Stimulated activated CD8-positive, alpha-beta memory T cell treated with anti-CD3 and anti-CD28 coated beads, Interleukin-7, amount 100 ng/mL, for 4 hours (primary cell): ENCODE measurements at places on chromosomes 2 and 18.

DNA sequence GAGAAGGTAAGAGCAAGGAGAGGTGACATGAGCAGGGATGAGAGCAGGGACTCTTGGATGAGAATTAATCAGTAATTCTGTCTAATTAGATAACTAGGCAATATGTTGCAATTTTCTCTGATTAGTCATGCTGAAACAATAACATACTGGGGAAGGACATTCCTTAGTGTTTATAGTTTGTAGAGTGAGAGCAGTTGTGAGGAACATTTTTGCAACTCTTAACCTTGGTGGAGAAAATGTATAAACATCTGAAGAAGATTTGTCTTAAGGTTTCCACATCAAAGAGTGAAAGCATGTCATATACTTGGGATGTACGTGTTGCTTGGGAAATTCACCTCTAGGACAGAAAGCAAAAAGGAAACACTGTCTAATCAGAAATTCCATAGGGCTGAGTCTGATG lies 955.4 kb upstream of the FANCL start:
- DNase-seq = no peak

- no peak for DNase-seq
These were observed 946.6 kb downstream of the DPP10 start for GRCh38 chr2:115389024-115389423.

DNA sequence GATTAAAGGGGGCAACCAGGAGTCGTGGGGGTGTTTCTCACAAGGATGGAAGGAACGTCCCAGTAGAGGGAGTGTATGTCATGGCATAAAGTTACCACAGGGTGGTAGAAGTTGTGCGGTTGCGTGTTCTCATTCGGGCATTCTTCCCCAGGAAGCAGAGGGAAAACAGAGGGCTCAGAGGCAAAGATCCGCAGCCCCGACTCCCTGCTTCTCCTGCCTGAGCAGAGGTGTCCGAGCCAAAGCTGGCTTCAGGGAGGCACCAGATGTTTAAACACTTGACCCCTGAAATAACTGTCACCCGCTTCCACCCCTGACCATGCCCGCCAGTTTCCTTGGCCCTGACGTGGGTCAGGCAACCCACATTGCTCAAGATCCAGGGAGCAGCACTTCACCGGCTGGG lies 83.7 kb downstream of the EN1 start:
- no peak for DNase-seq

- DNase-seq = no peak
These were observed 258.7 kb downstream of the TTC32 start for GRCh38 chr2:19643117-19643518.

GRCh38 chr2:25268139-25268538 lies 73.6 kb downstream of the DNMT3A start:
- DNase-seq = no peak

DNA sequence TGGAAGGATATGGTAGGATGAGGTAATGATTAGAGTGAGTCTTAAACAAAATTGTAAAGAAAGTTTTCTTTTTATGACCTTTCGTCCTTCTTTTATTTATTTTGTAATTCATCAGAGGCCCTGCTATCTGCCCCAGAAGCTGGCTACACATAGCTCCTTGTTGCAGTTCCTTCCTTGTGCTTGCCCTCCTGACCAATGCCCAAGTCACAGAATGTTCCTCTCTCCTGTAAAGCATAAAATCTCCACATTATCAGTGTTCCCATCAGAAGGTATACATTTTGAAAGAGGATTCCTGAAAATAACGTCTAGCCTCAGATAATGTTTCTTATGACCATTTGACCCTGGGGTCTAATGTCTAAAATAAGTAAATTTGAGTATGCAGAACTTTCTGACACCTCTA lies 78.3 kb downstream of the RND3 start:
- no peak for DNase-seq

- no peak for DNase-seq
These were observed 32.4 kb upstream of the CCDC150 start for GRCh38 chr2:196607073-196607472.

DNA sequence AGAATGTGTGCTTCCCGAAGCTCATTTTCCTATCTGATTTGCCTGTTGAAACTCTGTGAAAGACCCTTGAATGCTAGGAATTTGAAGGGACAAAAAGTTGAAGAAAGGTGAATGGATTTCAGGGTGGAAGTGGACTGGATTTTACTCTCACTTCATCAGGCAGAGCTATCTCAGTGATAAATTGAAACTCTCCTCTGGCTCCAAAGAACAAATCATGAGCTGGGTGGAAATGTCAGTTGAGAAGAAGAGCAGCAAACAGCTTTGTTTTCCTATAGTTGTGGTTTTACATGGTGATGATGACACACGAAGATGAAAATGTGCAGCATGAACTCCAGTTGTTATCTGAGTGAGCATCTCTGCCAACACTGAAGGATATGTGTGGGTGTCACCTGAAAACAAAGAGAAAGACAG lies 34.4 kb downstream of the CD28 start:
- no peak for DNase-seq

- no peak for DNase-seq
These were observed 68.9 kb upstream of the DNER start for GRCh38 chr2:229783108-229783721.

DNA sequence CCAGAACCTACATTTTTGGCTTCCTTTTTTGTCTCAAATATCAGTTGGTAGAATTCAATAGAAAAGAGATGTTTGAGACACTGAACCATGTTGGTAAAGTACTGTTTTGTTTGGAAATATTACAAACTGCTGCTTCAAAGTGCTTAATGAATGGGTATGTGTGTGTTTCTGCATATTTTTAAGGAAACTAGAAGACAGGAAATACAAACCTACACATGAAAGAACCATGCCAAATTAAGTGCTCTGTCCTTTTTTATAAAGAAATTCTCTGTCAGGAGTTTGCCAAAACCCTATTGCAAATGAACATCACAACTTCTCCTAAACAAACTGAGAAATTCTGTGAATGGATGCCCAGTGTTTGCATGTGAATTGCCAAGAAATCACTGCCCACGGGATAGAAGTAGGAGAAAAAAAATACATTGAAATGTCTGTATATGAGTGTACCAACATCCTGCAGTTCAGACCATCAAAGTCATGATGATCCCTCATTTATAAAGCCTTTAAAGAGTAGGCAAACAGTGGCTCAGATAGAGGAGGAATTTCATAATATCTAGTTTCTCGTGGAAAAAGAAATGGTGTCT lies 69.6 kb upstream of the RND3 start:
- DNase-seq = no peak

DNA sequence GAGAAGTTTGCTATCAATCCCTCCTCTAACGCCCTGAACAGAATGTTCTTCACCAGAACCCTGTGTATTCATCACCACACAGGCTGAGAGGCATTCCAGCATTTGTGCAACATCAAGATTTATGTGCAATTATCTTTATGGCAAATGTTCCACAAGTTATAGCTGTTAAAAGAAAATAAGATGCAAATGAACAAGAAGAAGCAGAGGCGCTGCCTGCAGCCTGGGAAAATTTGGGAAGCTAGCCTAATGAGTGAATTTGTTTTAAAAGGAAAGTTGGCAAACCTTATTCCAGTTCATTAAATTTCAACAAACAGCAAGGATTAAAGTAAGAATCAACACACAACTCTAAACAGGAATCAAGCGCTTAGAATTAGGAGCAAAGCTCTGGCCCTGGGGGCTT lies 5.3 kb downstream of the TPO start:
- DNase-seq = no peak

DNA sequence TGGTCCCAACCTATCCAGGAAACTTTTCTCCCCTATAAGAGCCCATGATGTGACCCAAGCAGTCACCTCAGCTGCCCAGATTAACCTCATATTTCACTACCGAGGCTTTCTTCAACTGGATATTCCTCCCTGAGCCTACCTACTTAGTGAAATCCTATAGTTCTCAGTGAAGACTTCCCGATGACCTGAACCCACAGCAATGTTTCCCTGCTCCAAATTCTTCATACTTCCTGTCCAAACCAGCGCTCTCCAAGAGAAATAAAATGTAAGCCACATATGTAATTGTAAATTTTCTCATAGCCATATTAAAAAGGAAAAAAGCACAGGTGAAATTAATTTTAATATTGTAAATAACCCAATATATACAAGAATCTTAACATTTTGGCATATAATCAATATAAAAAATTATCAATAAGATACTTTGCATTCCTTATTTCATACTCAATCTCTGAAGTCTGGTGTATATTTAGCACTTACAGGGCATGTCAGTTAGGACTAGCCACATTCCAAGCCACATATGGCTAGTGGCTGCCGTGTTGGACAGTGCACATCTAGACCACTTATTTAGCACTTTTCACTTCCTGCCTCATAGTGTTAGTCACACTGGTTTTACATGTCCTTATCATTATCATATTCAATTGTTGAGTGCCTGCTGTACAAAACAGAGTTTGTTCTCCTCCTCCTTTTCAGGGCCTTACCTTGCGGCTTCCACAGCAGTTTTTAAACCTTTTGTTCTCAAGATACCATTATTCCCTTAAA lies 1.9 kb upstream of the STAT4 start:
- DNase-seq = no peak

- no peak for DNase-seq
These were observed 4.0 kb downstream of the NETO1 start for GRCh38 chr18:72863754-72864153.

DNA sequence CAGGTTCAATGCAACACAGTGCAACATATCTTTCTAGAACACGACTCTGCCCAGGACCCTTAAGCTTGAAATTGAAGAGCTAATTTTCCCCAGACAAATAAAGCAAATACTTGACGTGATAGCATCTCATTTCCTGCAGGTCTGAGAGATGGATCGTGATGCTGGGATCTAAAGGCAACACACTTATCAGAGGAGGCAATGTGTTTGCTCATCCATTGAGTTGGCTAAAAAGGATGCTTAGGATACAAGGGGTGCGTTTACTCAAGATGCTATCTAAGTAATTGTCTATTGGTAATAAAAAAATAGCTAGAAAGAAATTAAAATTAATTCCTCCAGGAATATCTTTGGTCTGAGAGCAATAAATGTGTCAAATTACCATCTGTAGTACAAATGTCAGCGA lies 129.0 kb downstream of the SOCS6 start:
- DNase-seq = no peak

DNA sequence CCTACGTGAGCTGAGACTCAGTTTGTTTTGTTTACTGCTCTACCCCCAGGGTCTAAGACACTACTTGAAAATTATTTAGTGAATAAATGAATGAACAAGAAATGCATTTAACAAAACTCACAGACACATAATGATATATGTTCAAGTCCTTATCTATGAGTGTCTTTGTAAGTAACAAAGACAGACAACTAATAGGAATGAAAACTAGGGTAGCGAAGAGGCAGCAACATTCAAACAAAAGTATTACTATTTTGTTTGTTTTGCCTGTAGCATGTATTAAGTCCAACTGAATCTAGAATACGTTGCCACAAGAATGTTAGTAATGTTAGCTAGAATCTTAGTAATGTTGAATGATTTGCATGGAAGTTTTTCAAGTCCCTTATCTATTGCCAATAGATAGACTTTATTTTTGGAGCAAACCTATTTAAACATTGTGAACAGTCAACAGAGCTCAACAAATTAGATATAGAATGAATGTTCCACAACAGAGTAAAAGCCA lies 144.8 kb upstream of the VWC2L start:
- no peak for DNase-seq

- no peak for DNase-seq
These were observed 64.3 kb downstream of the NFATC1 start for GRCh38 chr18:79459946-79460480.

- no peak for DNase-seq
These were observed 163.7 kb downstream of the MCFD2 start for GRCh38 chr2:46751897-46752296.

DNA sequence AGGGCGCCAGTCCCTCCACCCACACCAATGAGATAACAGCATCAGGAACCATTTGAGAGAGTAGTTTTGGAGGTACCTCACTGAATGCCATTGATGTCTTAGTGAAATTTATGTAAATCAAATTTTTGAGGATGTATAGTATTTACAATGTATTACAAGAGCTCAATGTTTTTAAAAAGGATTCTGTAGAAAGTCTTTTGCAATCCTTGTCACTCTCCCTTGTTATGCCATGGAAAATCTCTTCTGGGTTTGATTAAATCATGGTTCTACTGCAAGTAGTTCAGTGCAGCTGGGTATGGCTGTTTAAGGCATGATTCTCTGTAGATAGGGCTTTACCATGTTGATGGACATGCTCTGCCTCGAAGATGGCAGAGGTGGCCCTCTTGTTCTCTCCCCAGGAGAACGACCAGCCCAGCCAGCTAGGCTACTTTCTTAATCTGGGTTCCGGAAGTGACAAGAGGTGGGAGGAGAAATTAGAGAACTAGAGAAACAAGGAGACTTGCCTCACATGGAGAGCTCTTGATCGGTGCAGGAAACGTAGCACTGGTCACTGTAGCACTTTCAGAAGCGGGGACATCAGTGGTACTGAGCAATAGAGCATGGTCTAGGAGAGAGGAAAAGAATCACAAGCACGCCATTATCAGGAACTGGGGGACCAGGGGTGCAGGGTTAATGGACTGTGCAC lies 202.7 kb downstream of the CLIP4 start:
- DNase-seq = no peak

DNA sequence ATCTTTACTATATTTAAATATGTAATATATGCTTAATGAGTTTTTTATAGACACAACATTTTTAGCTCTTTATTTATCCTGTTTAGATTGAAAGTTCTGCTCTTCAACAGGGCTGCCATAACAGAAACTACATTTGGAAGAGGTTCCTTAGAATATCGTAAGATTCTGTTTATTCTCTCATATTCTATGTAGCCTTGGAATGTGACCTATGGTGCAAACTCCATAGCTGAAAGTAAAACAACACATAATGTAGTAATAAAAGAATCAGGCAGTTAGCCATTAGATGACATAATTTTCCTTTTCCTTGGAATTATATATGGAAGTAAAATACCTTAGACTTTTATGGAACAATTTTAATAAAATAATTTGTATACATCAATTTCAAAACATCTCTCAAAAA lies 91.3 kb downstream of the ZNF804A start:
- no peak for DNase-seq

DNA sequence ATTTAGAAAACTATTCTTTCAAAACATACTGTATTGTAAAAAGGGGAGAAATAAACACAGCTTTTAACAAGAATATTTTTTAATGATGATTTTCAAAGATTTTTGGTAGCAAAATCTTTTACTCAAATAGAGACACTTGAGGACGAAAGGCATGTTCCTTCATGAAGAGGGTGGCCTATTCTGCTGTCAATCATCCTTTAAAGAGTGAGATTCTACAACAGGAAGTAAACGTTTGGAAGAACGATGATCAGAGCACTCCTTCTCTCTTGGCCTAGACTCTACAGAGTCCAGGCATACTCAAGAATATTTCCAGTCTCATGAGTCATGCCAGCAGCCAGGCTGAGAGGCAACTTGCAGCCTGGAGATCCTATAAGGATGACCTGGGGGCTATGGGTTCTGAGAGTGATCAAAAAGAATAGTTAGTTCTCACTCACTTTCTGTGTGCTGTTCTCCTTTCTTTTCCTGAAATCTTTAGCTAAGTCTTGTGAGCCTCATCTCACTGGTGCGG lies 62.4 kb upstream of the TCF4 start:
- no peak for DNase-seq

GRCh38 chr2:33709951-33710350 lies 110.9 kb upstream of the FAM98A start:
- no peak for DNase-seq

GRCh38 chr2:234996941-234997270 lies 45.1 kb downstream of the SH3BP4 start:
- DNase-seq = no peak

GRCh38 chr2:15119722-15120175 lies 441.4 kb downstream of the NBAS start:
- DNase-seq = no peak

- DNase-seq = peak; percentile 73
These were observed 2.7 kb downstream of the STK16 start for GRCh38 chr2:219247678-219248642.

GRCh38 chr18:73945130-73945792 lies 202.4 kb downstream of the FBXO15 start:
- DNase-seq = no peak

GRCh38 chr2:207478572-207478971 lies 51.2 kb upstream of the CREB1 start:
- no peak for DNase-seq
